ENCODE measurements at places on chromosomes 7 and 10.

- DNase-seq, result peak; percentile 17
These were observed 3.8 kb upstream of the ADAMTS14 start for GRCh38 chr10:70668454-70668970.

DNA sequence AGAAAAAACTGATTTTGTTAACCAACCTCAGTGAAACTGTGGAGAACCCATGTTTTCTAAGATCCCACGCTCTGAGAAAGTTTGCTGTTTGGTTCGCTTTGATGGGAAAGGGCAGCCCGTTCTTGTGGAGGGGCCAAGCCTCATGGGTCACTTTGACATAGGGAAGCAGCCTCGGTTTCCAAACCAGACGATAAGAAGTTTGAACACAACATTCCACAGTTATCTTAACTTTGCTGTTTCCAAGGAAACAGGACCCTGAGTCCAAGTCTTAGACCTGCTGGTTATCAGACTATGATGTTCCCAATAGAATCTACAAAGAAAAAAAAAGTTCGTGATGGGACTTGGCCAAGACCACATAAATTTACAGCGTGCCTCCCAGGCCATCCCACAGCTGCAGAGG, 182.3 kb downstream of the NRP1 start:
- peak; percentile 86 for DNase-seq

DNA sequence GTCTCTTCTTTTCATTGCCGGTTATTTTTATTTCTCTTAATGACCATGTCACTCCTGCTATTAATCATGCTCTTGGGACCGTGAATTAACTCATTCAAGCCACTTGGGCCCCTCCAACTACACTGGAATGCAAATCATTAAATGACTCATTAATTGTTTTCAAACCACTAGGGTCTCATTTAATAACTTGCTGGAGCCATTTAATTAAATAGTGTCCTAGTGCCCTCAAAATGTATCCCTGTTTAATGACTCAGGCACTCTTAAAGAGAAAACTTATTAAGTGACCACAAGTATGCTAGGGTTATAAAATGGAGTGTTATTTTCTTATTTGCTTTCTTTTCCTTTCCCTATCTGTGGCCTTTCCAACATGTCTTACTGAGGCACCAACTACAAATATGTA, 73.0 kb downstream of the PLXDC2 start:
- no peak for DNase-seq

- DNase-seq, result no peak
These were observed 8.3 kb downstream of the TMEM176B start for GRCh38 chr7:150791746-150792452.

- no peak for DNase-seq
These were observed 59.9 kb upstream of the TM9SF3 start for GRCh38 chr10:96646751-96647166.

DNA sequence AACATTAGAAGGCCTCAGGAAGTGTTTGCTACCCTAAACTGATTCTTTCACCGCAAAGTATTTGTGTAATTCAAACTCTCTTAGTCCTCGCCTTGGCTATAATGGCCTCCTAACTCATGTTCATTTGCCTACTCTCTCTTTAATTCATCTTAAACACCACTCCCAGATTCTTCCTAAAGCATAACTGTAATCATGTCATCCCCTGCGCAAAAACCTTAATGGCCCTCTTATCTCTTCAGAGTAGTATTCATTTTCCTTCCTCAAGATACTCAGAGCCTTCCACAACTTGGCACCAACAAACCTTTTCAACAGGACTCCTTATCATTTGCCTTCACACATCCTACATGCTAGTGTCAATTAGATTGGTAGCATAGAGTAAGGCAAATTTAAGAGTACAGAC, 42.9 kb downstream of the CSTF2T start:
- no peak for DNase-seq

DNA sequence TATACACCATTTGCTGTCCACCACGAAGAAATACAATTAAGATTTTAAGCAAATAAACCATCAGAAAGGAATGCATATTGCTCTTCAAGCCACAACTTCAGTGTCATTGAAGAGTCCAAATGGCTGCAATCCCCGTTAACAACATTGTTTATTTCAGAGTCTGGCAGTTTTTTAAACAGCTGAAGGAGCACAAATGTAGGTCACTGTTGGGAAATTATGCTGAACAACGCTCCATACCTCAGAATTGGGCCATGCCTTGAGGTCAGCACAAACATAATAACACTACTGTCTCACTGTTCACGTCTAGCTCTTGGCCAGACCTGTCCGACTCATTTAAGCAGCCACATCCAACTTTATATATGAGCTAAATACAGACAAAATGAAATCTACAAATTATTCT, 453.9 kb upstream of the GHITM start:
- no peak for DNase-seq

DNA sequence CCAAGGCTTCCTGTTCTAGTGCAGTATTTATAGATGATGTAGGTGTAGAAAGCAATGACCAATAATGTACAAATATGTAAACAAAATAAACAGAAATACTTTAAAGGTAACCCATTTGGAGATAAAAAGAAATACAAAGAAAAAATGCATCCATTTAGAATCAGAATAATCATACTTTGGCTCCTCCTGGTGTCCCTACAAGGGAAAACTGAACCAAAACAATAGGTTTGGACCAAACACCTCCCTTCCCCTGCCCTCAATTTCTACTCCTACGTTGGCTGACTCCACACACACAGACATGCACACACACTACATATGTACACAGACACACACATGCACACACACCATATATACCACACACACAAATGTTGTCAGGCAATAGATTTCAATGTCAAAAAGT, 36.0 kb downstream of the C10orf143 start:
- peak; percentile 6 for DNase-seq

GRCh38 chr10:61882621-61883370, 18.7 kb upstream of the ARID5B start:
- no peak for DNase-seq

DNA sequence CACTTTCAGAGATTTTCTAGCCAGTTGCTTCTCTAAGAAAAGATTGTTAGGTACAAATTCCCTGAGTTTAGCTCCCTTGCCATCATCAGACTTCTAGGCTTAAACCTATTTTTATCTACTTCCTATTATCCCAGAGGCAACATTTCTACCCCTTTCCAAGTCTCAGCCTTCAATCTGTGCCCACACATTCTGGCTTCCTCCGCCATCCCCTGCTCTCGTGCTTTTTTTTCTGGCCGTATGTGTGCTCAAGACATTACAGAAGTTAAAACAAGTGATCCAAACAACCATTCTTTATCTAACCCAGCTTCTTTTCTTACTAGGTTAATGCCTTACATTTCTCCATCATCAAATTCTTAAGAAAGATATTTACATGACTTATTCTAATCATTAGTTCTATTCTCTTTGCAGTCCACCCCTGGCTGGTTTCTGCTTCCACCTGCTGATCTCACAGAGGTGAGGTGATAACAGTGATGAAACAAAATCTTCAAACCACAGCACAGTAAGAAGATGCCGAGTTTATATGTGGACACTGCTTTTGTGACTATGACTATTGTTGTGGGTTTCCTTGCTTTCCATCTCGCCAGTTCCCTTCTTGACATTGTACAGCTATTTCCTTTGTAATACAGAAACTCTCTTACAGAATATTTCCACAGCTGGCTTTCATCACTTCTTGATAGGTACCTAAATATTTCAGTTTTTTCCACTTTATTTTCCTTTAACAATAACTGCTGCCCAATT, 18.3 kb upstream of the CDK6 start:
- peak; percentile 31 for DNase-seq

- DNase-seq, result no peak
These were observed at the start of gene SPOCK2 for GRCh38 chr10:72087969-72088888. TSS of gene SPOCK2 (minus strand) at chr10:72088551. CDS start at chr10:72088328, 223 bp downstream.

DNA sequence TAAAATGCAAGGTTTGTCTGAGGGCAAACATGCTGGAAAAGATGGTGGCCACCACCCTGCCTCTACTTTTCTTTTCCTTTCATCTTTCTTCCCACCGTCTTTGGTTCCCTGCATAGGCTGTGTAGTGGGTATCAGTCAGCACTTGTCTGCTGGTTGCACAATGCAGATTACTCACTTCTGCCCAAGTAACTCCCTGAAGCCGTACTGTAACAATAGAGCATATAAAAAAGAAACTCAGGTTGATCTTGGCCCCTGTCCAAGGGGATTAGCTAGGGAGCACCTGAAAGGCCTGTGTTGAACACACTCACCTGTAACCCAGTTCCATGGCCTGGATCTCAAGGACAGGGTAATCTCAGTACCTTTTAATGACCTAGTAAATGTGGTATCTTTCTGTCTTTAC, 533.0 kb upstream of the GALNT17 start:
- DNase-seq, result peak; percentile 28

DNA sequence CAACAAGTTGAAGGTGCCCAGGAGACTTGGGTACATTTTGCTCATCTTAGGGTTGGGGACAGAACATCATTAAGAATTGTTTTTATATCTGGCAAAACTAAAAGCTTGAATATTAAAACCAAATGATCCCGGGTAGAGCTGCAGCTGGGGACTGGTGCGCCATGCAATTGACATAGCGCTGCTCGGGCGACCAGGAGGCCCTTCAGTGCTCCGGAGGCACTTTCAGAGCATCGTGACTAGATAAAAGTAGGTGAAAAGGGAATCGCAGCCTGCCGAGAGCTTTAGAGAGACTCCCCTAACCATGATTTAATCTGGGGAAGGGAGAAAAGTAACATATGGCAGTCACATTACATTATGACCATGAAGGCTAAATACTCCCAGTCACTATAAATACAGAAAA, 21.4 kb downstream of the FOXK1 start:
- DNase-seq, result no peak

- no peak for DNase-seq
These were observed 149.4 kb upstream of the ASAH2 start for GRCh38 chr10:50400694-50401093.

- DNase-seq, result no peak
These were observed 12.1 kb upstream of the ZC3HAV1L start for GRCh38 chr7:139047970-139048369.

- DNase-seq, result no peak
These were observed 3.7 kb upstream of the GSDME start for GRCh38 chr7:24760968-24761367.

GRCh38 chr7:37420946-37421695, 27.5 kb downstream of the ELMO1 start:
- DNase-seq, result no peak

DNA sequence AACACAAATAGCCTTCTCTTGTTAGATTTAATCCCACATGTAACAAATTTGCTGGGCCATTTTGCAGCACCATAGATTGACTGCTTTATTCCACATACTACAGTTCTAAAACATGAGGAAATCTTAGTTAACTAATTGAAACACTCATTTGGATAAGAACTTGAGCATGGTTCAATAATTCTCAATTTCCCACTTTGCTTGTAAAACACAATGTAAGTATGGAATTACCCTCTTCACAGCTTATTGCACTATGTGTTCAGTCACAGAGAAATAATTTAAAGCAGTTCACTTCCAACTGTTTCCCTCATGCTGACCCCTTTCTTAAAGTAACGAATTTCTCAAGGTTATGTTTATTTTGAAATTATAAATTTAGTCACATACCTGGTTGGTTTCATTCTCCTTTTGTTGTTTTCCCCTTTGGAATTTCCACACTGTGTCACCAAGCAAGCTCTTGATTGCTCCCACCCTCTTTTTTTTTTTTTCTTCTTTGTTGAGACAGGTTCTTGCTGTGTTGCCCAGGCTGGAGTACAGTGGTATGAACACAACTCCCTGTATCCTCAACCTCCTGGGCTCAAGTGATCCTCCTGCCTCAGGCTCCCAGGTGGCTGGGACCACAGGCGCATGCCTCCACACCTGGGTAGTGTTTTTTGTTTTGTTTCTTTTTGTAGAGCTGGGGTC, 425.4 kb downstream of the EXOC4 start:
- no peak for DNase-seq

- DNase-seq, result peak; percentile 91
These were observed 4.6 kb upstream of the ZNF22 start for GRCh38 chr10:44995914-44996669.

GRCh38 chr7:154347700-154348266, 295.6 kb downstream of the DPP6 start:
- no peak for DNase-seq

DNA sequence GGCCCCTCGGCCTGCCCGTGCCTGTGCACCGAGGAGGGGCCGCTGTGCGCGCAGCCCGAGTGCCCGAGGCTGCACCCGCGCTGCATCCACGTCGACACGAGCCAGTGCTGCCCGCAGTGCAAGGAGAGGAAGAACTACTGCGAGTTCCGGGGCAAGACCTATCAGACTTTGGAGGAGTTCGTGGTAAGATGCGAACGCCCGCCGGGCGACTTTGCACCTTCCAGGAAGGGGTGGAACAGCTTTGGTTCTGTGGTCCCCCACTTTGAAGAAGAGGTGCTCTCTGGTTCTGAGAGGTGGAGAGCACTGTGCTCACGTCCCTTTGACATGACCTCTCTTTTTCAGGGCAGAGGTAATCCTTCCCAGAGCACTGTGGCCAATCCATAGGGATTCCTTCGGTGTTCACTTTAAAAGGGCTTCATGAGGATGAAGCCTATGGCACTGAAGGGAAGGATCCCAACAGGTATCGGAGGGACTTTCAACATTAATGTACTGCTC, 2.6 kb downstream of the VWC2 start:
- DNase-seq, result no peak

DNA sequence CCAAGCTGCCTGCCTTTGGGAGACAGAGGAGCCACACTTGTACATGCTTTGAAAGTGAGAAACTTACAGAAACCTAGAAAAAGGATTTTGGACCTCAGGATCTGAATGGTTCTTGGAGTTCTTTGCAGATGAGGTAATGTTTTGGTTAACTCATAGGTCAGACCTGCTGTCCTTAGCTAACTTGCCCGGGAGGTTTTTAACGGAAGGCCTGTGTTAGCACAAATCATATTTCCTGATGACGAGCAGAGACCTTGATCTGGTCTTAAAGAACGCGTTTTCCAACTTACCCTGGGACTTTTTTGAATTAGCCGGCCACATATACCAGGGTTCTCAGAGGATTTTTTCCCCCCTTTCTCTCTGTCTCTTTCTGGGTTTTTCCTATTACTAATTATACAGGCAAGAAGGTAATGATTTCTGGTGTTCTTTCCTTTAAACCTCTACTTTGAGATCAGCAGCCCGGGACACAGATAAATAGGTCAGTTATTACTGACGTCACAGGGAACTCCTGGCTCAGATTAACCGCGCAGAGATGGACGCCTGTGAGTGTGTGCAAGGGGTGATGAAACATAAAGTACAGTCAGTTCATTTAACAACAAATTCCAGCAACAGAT, 101.7 kb upstream of the KLF6 start:
- DNase-seq, result peak; percentile 90

DNA sequence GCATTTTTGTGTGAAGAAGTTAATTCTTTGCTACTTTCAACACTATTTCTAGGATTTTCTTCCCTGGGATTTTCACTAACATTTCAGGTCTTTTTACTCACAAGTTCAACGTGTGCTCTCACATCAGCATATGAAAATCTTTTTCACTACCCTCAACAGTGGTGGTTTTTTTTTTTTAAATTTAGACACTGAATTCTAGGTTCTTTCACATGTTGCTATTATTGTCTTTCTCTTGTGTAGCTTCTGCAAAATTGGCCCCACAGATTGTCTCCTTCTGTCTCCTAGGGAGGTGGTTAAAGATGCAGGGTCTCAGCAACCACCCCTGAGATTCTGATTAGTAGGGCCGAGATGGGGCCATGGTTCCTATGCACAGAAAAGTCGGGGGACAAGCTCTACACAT, 165.0 kb upstream of the GPR26 start:
- no peak for DNase-seq
